ENCODE measurements at places on chromosomes 3 and 15.

- peak; percentile 75 for DNase-seq
Measured at GRCh38 chr3:27312044-27312668, 57.0 kb downstream of the NEK10 start.

- DNase-seq, result no peak
Measured at GRCh38 chr15:85037641-85038040, 56.0 kb downstream of the PDE8A start.

DNA sequence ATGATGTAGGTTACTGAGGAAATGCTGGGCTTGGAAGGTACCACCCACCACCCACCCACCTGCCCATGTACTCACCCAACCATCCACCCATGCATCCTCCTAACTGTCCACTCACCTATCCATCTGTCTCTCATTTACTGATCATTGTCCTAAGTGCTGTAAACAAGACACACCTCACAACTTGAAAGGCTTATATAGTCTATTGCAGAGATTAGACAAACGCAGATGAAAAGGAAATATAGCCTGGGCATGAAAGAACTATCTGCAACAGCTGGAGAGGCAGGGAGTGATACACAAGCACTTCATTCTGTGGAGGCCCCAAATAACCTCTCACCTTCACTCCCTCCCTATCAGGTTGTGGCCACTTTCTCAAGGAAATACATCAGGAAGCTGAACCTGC lies 54.0 kb downstream of the DAPK2 start:
- no peak for DNase-seq

DNA sequence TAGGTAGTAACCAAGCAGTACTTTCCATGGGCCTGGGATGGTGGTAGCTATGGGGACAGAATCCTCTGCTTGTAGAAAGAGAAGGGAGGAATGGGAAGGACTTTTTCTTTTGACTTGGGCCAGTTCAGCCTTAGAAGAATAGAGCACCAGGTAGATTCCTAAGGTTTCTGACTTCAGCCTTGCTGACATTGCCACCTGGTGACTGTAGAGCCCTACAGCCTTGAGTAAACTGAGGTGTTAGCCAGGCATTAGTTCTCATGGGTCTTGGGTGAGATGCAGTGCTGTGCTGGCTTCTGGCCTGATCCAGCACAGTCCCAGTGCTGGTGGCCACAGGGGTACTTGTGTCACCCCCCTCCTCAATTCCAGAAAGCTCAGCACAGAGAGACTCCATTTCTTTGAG lies 171.1 kb downstream of the ZBBX start:
- no peak for DNase-seq

GRCh38 chr3:128727996-128728395 lies 2.0 kb downstream of the RAB7A start:
- DNase-seq, result no peak

GRCh38 chr15:38536201-38536676 lies 28.4 kb downstream of the RASGRP1 start:
- DNase-seq, result no peak

GRCh38 chr15:101168463-101168824 lies 83.4 kb downstream of the CHSY1 start:
- DNase-seq, result no peak

DNA sequence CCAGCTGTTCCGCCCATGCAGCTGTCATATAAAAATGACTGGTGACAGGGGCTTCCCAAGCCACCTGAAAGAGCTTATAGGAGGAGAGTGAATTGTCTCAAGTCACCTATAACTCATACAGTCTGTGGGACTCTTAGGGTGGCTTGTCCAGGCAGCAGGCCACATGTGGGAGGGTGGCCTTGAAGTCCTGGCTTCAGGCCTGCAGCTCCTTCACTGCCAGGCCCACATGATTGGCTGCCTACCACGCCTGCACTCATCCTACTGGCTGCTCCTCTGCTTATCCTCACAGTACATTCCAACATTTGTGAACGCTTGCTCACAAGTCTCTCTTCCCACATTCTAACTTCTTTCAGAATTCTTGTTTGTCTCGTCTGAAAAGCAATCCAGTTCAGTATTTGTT lies 41.1 kb upstream of the TIPARP start:
- peak; percentile 29 for DNase-seq

DNA sequence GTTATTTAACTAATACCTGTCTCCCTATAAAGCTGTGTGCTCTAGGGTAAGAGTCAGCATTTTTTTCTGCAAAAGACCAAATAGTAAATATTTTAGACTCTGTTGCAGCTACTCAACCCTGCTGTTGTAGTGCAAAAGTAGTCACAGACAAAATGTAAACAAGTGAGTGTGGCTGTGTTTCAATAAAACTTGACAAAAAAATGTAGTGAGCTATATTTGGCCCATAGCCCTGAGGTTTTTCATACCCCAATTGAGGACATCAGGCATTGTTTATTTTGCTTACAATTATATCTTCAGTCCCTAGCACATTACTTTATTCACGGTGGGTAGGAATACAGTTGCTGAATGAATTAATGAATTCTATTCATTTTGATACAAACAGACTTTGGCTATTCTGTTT lies 58.7 kb upstream of the TBC1D5 start:
- no peak for DNase-seq

- no peak for DNase-seq
Measured at GRCh38 chr3:48692551-48692950, 6.8 kb upstream of the NCKIPSD start.

DNA sequence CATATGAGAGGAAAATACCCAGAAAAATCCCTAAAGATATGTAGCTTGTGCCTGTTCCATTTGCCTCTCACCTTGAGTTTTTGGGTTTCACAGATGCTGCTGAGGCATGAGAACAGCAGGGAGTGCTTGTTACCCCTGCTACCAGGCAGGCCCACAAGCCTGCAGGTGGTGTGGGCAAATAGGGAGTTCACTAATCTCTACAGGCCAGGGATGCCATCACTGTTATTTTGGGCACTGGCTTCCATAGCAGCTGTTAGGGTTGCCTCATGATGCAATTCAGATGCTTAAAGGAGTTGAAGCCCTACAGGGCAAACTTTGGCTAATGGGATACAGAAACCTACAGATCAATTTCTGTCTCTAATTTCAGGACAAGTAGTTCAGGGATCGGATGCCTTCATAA lies 873.5 kb downstream of the OTOL1 start:
- DNase-seq, result no peak

DNA sequence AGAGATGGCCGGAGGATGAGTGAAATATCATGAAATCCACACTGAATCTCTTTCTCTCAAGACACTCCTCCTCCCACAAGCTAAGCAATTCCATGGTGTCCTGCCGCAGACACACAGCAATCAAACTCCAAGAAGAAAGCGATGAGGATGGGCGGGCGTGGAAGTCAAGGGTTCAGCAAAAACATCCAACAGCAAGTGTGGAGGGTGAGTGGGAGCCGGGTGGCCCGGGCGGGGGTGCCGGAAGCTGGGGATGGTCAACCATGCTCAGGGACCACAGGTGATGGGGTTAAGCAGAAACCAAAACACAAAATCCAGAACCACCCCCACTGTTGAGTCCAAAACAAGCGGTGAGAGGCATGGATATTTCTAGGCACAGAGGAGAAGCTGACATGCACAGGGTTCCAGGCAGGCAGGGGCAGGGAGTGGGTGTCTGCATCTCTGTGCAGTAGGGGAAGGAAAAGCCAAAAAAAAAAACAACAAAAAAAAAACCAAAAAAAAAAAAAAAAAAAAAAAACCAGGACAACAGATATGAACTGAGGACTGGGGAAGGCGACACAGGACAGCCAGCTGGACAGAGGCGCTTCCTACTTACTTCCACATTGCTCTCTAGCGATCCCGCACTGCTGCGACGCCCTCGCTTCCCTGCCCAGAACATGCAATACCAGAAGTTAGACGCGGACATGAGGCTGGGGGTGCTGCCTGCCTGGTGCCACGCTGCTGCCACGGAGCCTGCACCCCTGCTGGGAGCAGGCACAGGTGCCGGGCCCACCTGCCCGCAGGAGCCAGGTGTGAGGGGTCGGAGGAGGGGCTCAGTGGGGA lies 61.0 kb upstream of the RPL32 start:
- DNase-seq, result no peak

DNA sequence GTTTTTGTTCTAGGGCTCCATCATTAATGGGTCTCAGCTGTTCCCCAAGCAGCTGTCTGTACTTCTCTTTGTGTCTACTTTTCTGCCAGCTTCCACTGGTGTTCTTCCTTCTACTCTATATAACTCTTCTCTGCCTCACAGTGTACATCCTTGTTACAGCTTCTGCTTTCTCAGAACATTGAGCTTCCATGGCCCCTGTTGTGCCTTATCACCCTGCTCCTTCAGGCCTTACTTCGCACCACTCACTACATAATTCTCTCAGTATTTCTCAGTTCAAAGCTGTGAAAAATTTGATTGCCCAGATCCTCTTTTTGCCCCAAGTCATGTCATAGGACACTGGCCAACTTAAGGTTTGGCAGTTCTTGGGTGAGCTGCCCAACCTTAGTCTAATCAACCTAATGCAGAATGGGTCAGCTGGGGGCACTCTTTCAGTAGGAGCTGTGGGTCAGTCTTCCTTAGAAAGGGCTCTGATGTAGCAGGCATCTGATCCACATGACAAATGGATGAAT lies 28.9 kb downstream of the CSTA start:
- DNase-seq, result no peak

GRCh38 chr15:33547876-33548275 lies 237.1 kb downstream of the RYR3 start:
- peak; percentile 9 for DNase-seq

- DNase-seq, result no peak
Measured at GRCh38 chr15:21267226-21267625, 173.1 kb downstream of the POTEB3 start.

GRCh38 chr15:93583968-93584367 lies 495.0 kb upstream of the RGMA start:
- no peak for DNase-seq

DNA sequence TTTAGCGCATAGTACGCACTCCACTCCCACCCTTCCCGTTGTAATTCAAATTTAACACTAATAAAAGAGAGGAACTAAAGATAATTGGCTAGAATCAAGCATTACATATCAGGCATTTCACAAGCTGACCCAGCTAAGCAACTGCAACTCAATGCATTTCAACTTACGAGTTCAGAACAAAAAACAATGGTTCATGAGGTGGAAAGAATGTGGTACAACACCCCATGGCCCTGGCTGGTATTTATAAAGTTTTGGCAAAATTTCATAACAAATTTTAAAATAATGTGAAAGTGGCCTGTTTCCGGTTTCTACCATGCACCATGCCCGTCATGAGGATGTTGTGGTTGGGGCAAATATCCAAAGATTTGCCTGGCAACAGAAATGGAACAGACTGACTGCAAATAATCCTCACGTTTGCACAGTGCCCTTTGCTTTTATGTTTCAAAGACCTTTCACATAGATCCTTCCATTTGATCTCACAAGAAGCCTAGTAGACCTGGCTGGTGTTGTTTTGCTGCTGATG lies 455.3 kb upstream of the NR2F2 start:
- peak; percentile 74 for DNase-seq

DNA sequence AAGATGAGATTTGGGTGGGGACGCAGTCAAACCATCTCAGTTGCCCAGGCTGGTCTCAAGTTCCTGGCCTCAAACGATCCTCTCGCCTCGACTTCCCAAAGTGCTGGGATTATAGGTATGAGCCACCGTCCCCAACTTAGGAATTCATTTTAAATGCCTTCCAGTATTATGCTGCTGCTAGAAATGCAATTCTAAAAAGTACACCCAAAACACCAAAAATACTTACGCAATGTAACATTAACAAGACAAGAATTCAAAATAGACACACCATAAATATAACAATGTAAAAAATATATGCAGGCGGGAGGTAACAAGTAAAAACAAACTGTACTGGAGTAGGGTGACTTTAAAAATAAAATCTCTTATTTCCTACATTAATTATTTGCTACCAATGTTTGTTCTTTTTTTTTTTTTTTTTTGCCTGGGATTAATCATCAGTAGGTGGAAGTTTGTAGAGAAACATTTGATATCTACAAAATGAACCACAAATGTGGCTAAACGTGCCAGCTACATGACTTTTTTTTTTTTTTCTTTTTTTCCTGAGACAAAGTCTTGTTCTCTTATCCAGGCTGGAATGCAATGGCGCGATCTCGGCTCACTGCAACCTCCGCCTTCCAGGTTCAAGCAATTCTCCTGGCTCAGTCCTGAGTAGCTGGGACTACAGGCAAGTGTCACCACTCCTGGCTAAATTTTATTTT lies 56.8 kb downstream of the SETMAR start:
- DNase-seq, result no peak

- DNase-seq, result no peak
Measured at GRCh38 chr3:53719796-53720195, 126.4 kb downstream of the CHDH start.

- no peak for DNase-seq
Measured at GRCh38 chr3:111072031-111072921, 660 bp downstream of the NECTIN3 start.

GRCh38 chr15:46120713-46121112 lies 485.9 kb downstream of the SQOR start:
- peak; percentile 1 for DNase-seq

GRCh38 chr3:71062037-71062932 lies 521.2 kb downstream of the FOXP1 start:
- DNase-seq, result no peak

DNA sequence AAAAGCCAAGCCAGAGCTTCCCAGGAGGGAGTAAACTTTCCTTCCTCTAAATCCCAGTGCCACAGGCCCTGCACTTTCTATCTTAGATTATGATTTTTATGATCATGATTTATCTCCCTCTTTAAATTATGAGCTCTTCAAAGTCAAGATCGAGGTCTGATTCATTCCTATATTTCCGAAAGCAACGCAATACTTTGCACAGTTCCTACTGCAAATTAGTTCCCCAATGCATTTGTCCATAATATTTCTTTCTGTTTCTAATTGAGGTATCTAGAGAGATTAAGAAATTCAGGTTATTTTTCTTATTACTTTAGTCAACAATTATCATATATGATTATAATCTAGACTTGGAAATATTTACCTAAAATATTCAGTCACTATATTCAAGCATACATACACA lies 173.1 kb upstream of the LPP start:
- DNase-seq, result no peak

GRCh38 chr3:44576613-44577012 lies 8.2 kb upstream of the ZNF660 start:
- no peak for DNase-seq

DNA sequence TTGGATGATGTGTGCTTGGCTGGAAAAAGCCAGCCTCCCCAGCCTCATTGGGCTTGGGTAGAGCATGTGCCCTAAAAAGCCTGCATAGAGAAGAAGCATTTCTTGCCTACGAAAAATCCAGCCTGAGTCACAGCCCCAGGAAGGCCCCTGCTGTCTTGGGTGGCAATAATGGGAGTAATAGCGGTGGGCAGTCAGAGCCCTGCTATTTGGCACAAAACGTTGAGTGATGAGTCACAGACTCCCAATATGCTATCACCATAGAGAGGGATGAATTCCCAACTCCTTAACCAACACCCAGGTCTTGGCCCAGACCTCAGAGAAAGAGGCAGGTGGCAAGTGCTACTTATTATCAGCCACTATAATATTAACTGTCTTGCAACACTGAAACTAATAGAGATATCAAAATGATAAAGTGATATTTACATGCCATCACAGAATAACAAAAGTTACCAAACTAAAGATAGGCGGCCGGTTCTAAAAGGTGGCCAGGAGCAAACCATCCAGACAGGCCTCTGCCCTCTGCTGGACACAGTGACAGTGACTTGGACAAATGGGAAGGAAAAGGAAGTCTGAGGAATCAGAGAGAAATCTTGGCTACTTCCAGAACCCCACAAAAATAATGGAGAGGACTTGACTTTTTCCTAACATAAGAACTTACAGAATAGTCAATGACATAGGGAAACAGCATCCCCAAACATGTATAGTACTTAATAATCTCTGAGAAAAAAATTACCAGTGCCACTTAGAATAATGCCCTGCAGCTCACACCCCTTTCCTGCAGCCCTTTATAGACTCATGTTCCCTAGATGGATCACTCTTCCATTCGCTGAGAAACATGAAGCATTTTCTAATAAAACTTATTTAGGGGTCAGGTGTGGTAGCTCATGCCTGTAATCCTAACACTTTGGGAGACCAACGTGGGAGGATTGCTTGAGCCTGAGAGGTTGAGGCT lies 51.9 kb upstream of the MUC13 start:
- peak; percentile 69 for DNase-seq
